M059J (cell line): ENCODE measurements at places on chromosomes 3 and 15. TPM values are rescaled to one million over a fixed set of nuclear protein-coding genes. Genes with fewer than 3 reads are reported as not detected.
A peak's percentile ranks its signal among the peaks of the same experiment; 100 is the strongest.

- peak; percentile 83 for DNase-seq
These were observed 22.7 kb downstream of the ST6GAL1 start for GRCh38 chr3:186953011-186953487.

Gene CCR1
- 5.6 and 7.3 TPM in 2 replicates for total RNA-seq

Gene AHSG
- not detected in 2 replicates for total RNA-seq

Gene NR2E3
- total RNA-seq = 0.12 TPM in 1 of 2 replicates, not detected in the other

GRCh38 chr15:27989427-27989826, 109.7 kb downstream of the OCA2 start:
- DNase-seq = no peak

Gene NMNAT3
- total RNA-seq = 3.2 and 13.1 TPM in 2 replicates

DNA sequence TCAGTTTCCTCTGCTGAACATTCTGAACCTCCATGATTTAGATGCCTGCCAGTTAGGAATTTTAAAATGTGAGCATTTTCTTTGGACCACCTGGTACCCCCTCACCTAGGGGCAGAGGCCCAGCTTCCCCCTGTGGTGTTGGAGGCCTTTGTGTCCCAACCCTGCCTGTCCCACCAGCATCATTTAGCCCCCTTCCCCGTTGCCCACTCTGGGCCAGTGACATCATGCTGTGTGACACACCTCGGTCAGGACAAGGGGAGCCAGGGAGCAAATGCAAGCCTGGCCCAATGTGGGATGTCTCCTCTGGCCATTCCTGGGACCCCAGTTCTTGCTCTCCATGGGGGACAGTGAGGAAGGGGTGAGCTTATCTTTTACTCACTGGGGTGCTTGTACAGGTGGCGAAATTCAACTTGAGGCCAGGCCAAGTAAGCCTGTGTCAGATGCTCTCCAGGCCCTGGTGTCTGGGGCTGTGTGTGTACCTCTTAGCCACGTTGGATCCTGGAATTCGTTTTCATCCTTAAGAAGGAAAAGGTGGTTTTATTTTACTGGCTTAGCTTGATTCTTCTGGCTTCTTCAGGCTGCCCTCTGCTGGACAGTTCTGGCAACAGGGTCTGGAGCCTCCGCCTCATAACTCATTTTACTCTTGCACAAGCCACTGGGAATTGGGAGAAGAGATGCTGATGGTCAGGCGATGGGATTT, 49.7 kb upstream of the MYZAP start:
- DNase-seq = peak; percentile 65

Gene CD200R1
- 0.12 TPM in 1 of 2 replicates, not detected in the other for total RNA-seq
